ENCODE measurements at places on chromosomes 1 and 21.

- DNase-seq: peak; percentile 92
Observed at GRCh38 chr1:220810179-220810653, 23.5 kb downstream of the MTARC1 start.

- no peak for DNase-seq
Observed at GRCh38 chr1:205610036-205610435, 21.8 kb downstream of the ELK4 start.

- DNase-seq: no peak
Observed at GRCh38 chr1:245860657-245861544, 646.2 kb downstream of the SMYD3 start.

DNA sequence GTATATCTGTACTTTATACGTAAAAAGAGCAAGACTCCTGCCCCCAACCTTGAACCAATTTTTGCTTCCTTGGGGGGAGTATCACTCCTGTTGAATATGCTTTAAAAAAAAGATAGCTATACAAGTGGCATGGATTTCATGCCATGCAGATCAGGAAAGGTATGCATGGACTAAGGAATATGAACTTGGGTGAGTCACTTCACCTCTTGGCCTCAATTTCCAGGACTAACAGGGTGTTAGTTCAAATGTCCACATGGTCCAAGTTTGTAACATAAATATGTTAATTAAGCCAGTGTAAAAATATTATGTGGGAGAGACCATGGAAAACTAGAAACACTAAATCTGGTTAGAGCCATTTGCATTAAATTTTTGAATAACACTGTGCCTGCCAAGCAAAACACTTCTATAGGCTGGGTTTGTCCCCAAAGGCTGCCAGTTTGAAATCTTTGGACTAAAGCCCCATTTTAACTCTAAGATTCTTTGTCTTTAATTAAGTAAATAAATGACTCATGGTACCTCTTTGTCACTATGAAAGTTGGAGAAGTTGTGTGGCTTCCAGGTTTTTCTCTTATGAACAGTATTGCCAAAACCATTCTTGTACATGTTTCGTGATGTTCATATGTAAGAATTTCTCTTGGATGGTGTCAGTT lies 33.1 kb downstream of the FAM177B start:
- DNase-seq: no peak

GRCh38 chr1:212638492-212639151 lies 30.1 kb downstream of the ATF3 start:
- no peak for DNase-seq

DNA sequence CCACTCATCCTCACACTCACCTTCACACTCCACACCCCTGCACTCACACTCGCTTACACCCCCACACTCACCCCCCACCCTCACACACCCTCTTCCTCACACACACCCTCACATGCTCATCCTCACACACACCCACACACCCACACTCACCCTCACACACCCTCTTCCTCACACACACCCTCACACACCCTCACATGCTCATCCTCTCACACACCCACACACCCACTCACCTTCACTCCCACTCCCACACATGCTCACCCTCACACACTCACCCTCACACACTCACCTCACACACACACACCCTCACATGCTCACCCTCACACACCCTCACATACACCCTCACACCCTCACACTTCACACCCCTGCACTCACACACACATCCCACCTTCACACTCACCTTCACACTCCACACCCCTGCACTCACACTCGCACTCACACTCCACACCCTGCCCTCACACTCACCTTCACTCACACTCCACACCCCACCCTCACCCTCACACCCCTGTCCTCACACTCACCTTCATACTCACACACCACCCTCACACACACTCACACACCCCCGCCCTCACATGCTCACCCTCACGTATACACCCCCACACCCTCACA lies 42.6 kb upstream of the EDN2 start:
- no peak for DNase-seq

- DNase-seq: peak; percentile 36
Observed at GRCh38 chr1:86156566-86157455, at the start of gene COL24A1. COL24A1 (minus strand) TSS chr1:86156772; CDS start chr1:86156396, 376 bp downstream.

GRCh38 chr21:43853851-43854772 lies 10.9 kb upstream of the AGPAT3 start:
- DNase-seq: no peak

All from posterior cingulate gyrus (tissue), 11 donors.